ENCODE measurements at places on chromosomes 4 and X.

DNA sequence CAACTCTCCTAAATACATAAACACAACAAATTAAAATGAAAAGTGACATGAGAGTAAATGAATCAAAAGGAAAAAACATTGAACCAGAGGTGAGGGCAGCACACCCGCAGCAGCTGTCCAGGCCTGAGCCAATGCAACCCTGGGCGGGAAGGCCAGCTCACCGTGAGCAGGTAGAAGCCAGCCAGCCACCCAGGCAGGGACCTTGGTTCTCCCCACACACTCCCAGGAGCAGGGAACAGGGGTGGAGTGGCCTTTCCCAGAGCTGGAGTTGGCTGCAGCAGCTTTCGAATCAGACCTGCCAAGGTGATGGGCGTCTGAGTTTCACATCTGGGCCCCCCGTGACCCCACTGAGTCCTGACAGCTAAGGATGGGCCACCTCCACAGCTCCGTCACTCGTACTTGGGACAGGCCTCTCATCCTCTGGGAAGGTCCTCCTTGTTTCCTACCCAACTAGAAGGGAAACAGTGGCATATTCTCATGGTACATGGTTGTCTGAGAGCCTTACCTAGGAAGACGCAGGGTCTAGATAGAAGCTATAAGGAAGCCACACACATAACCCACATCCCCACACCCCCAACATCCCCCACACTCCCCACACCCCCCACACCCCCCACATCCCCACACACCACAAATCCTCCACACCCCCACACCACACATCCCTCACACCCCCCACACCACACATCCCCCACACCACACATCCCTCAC, 172.2 kb downstream of the DCLK2 start:
- DNase-seq = no peak

GRCh38 chr4:60799214-60799613, 400.9 kb upstream of the ADGRL3 start:
- DNase-seq = no peak

- DNase-seq = no peak
Observed at GRCh38 chrX:138923805-138924204, 212.3 kb upstream of the FGF13 start.

DNA sequence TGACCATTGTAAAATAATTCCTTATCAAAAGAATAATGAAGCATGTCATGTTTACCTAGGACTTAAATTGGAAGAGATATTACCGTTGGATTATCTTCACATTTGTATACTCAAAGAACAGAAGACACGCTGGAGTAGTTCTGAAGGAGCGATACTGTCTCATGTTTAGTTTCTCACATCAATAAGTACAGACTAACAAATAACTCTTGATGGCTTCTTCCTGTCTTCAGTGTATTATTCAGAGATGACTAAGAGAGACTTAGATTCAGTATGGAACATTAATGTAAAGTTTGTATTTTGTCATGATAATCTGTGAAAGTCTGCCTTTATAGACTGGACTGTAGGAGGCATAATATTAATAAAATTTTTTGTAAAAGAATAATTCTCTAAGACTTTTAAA, 72.7 kb downstream of the SPRY1 start:
- no peak for DNase-seq

- DNase-seq = no peak
Observed at GRCh38 chr4:47145630-47146029, 114.3 kb downstream of the GABRB1 start.

GRCh38 chrX:15298780-15299179, 16.7 kb downstream of the ASB11 start:
- DNase-seq = no peak

GRCh38 chr4:79585834-79586233, 177.8 kb upstream of the GK2 start:
- DNase-seq = peak; percentile 18

DNA sequence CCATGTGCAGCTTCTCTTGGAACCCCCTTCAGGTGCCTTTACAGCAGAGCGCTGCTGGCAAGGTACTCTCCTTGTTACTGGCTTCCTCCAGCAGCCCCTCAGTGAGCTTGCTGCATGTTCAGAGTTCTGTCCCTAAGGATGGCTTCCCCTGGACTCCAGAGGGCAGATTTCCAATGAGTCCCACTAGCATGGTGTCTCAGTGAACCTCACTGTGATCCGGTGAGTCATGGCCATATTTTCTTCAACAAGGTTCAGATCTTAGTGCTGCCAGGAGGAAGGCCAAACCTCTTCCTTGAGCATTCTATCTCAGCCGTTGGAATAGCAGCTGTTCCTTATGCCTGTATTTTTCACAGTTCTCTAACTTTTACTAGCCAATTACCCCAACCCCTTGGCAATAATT, 98.8 kb downstream of the CASK start:
- no peak for DNase-seq

GRCh38 chrX:150060406-150060805, 122.1 kb upstream of the EOLA2 start:
- DNase-seq = no peak

DNA sequence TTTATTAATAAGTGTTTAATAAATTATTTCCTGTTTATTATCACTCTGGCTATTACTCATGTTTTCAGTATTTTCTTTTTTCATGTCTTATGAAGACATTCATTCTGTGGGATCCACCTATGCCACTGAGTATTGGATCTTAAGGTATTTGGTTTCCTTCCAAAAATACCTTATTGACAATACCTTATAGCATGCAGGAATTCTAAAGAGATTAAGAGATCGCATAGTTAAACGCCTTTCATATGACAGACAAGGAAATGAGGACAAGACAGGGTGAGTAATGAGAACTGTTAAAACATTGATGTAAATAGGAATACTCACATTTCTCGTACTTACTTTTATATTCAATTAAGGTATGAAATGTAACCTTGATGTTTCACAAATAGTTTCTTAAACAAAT, 38.2 kb upstream of the TMPRSS11B start:
- no peak for DNase-seq

GRCh38 chr4:56530269-56531148, 24.9 kb downstream of the ARL9 start:
- peak; percentile 50 for DNase-seq

- no peak for DNase-seq
Observed at GRCh38 chr4:3524920-3525319, 7.3 kb downstream of the LRPAP1 start.

DNA sequence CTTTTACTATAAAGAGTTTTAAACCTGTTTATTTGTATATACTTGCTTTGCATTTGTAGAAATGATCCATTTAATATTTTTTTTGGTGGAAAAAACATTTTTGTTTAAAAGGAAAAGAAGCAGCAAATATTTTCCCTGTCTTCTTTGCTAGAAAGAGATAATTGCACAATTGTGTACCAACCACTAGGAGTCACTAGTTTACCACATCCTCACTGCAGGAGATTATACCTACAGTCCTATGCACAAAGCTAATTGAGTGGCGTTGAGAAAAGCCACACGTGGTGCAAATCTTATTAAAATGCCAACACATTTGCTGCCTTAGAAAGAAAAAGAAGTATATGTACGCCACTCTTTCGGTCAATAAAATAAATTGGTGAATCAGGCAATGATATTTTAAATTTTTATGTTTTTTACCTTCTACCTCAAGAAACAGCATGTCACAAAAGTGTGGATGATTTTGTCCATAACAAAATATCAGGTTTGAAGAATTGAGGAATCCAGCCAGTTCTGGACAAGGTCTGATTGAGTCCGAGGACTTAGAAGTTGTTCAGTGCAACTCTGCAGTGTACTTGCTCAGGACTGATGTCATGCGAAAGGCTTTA, 102.9 kb downstream of the GRXCR1 start:
- DNase-seq = no peak

DNA sequence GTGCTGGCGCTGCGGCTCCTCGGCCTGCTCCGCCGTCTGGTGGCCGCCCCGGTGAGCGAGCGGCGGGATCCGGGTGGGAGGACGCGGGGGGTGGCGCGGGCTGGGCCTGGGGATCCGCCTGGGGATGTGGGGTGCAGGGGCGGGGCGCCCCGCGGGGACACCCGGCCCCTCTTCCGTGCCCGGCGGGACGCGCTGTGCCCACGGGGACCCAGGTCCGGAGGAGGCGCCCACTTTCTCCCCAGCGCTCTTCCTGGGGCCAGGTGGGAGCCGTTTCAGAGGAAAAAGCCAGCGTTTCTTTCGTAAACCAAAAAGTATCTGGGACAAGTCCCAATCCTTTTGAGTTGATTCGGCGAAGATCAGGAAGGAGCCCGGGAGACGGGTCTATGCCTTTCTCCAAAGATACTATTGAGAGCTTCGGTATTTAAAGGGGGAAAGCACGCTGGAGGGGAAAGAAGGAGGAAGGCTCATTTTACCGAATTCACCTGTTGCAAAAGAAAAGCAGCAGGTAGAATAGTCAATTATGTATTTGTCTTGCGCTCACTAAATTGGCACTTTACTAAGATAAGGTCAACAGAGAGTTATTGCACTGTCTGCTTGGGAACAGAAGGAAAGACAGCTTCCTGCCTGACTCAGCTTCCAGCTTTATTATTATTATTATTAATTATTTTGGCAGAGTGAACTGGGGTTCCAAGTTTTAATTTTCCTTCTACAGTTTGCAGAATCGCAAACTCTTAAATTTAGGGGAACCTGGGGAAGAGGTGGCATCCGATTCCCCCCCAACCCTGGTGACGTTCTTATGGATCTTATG, 81.5 kb upstream of the CD99 start:
- DNase-seq = no peak

- DNase-seq = no peak
Observed at GRCh38 chr4:8079031-8079885, 79.4 kb downstream of the ABLIM2 start.

DNA sequence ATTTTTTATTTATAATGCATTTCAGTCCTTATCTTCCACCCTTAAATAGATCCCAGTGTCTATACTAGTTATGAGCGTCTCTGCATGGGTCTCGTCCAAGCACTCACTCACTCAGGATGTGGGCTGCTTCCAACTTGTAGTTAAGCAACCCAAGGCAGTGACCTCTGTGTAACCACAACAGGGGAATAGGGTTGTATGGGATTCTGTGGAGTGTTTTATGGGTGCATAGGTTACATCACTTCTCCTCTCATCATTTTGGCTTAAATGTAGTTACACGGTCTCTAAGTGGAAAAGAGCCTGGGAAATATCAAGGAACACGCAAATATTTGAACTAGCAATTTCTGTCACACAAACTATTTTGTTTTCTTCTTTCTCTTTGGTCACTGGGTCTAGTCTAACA, 931.0 kb downstream of the STIM2 start:
- no peak for DNase-seq

Data from NT2/D1 (cell line).